ENCODE measurements at places on chromosomes 2 and 18.
A peak's percentile ranks its signal among the peaks of the same experiment; 100 is the strongest.

- DNase-seq, result peak; percentile 83
Observed at GRCh38 chr18:35490894-35491699, 6.7 kb downstream of the INO80C start.

DNA sequence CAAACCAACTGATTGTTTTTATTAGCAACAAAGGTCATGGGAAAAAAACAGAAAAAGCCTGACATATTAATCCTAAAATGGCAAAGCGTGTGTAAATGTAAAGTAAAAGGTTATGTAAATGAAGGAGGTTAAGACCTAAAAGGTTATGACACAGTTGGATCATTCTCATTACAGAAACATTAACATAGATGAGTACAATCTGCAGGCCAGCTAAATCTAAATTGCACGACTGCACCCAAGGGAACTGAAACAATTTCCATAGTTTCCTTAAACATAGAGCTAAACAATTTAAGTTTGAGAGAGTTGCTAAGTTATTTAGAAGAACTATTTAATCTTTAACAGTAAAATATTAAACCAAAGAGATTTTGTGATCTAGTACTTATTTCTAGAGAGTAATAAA is 151.6 kb upstream of the UBE2E3 start:
- no peak for DNase-seq

GRCh38 chr2:165725421-165725820 is 68.6 kb downstream of the GALNT3 start:
- no peak for DNase-seq

DNA sequence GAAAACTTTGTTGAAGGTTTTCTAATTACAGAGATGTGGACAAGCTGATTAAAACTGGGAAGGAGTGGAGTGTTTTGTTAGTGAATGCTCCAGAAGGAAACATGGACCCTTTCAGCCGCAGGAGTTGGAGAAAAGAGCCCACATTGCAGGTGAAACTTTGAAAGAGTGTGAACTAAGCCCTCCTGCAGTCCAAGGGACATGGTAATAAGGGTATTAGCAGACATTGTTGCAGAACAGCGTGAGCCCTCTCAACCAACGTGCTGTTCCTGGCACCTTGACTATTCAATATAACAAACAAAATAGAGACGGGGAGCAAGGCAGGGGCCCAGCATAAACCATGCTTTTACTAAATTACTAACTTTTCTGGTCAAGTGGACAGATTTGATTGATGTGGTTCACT is 122.7 kb downstream of the EPHA4 start:
- no peak for DNase-seq

DNA sequence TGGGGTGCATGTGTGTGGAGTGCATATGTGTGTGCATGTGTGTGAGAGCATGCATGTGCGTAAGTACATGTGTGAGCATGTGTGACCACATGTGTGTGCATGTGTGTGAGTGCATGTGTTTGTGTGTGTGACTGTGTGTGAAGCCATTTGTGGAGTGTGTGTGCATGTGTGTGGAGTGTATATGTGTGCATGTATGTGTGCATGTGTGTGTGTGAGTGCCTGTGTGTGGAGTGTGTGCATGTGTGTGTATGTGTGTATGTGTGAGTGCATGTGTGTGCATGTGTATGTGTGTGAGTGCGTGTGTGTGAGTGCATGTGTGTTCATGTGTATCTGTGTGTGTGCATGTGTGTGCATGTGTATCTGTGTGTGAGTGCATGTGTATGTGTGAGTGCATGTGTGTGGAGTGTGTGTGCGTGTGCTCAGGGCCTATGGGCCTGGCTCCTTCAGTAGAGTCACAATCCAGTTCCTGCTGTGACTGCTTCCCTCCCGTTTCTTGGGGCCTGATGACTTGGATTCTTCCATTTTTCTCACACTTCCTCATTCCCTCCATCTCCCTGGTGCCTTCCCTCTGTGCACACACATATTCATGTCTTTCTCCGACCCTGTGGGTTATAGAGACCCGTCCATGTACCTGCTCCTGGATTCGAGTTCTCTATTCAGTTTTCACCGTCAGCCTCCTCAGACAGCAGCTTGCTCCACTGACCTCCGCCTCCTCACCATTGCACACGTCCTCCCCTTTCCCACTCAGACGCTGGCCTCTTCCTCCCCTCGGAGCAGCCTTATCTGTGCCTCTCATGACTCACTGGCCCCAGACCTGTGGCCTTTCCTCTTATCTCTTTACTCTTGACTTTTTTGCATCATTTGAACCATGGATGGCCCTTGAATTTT is 25.2 kb downstream of the TOGARAM2 start:
- DNase-seq, result no peak

DNA sequence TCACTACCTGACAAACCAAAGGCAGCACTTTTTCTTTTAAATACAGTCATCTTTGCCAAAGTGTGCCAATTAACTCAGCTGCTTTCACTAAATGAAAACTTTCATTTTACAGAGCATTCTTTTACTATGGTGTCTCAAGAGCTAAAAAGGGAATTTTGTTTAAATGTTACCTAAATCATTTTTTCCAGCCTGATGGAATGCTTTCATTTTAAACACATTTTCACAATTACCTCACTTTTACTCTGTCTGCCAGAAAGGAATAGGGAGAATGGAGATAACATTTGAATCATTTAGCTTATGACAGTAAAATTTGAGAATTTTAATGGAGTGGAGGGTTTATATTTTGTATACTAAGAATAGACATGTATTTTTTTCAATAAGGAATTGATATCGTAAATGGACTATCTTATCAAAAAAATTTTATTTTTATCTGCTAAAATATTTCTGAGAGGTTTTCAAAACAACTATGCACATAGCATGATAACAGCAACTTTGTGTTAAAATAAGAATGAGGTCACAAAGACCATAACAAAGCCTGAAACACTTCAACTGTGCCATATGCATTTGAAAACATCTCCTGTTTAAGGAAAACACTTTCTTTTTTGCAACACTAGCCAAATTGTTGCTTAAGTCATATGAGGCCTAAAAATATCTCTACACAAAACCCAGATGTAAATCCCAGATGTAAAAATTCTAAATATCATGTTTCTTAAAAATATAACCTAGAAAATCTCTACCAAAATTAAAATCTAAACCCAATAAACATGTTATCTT is 769.9 kb upstream of the FSHR start:
- DNase-seq, result no peak

DNA sequence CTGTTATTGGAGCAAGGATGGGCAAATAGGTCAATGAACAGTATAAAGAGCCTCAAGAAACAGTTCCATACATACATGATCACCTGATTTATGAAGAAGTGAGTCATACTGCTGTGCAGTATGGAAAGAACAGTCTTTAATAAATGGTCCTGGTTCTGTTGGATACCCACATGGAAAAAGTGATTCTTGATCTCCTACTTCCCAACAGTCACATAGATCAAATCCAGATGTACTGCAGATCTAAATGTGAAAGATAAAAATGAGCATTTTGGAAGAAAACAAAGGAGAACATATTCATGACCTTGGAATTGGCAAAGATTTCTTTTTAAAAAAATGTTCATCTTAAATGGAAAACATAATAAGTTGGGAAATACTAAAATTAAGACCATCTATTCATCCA is 75.8 kb downstream of the CCDC148 start:
- no peak for DNase-seq

DNA sequence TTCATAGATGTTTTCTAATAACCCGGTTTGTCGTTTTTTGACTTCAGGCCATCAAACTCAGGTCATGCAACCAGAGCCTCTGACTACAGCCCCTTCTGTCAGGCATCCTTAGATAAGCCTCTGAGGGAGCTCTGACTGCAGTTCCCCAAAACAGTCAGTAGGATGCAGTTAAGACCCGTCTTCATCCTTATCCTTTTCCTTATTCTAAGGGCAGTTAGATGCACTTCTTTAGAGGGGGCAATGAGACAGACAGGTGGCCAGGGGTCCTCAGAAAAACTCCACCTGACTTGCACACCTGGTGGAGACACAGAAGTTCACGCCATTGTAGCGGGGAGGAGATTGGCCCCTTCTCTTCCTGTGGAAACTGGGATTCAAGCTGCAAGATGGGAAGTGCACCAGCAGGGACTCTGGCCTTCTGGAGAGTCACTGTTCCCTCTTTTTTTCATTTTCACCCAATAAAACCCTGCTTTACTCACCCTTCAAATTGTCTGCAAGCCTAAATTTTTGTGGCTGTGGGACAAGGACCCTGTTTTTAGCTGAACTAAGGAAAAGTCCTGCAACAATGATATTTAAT is 104.8 kb upstream of the TFPI start:
- DNase-seq, result no peak

DNA sequence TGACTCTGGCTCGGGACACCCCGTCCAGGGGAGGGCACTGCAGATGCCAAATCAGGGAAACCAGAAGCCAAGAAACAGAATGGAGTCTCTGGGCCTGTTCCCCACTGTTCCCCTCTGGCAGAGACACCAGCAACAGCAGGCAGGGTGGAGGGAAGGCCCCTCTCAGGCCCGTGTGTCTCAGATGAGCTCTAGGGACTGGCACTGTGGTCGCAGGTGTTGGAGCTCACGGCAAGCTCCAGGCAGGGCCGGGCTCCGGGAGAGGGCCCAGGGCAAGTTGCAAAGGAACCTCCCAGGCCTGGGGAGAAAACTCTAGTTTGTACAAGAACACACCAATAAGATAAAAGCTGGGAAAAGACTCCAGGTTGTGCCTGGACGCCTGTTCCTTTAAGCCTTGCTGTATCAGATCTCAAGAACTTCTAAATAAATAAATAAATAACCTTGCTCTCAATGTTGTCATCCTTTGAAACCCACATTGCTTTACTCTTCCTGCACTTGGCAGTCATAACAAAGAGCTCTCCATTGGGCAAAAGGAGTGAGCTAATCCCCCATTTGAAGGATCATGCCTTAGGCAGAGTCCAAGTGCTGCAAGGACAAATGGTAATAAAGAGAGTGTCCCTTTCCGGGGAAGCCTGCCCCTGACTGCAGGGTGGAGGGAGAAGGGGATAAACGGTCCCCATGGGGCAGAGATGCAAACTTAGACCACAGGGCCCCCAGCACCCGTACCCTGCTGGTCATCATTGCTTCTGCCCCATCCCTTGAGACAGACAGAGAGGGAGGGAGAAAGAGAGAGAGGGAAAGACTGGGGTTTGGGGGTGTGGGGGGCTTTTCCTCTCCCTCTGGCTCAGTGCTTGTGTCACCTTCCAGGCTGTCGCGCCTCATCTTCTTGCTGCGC is 33.3 kb downstream of the CNGA3 start:
- DNase-seq, result no peak
